ENCODE measurements at places on chromosomes 6 and 20. TPM values are rescaled to one million over a fixed set of nuclear protein-coding genes. Genes with fewer than 3 reads are reported as not detected.

DNA sequence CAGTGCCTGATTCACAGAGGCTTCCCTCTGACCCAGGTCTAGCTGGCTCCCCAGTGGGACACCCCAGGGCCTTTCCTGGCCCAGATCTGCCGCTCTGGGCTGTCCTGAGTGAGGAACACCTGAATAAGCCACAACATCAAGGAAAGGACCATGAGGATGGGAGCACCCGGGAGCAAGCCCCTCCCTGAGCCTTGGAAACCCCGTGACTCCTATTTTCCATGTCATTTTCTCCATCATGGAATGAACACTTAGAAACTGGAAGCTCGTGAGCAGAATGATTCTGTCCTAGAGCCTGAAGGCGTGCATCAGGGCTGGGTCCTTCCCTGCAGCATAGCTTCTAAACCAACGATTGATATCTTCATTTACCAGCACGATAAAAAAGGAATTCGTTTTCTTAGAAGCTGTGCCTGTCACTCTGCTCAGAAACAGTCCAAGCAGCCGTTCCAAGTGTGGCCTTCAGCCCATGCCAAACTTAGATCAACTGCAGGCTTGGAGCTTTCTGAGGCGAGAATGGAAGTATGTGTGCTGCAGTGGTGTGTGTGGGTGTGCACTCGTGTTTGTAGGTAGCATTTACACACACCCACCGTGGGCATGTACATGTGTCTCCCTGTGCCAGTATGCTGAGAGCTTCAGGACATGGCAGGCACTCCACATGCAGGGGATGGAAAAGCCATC lies 83.2 kb upstream of the FOXC1 start:
- H3K27me3 ChIP-seq = no peaks in the 10 kb centered on the region
- H3K36me3 ChIP-seq = no peaks in the 10 kb centered on the region
- H3K4me3 ChIP-seq = no peak overlapping the region
- no peak for DNase-seq

- DNase-seq = no peak
- H3K27ac ChIP-seq = no peak overlapping the region
- H3K27me3 ChIP-seq = no peaks in the 10 kb centered on the region
- H3K4me1 ChIP-seq = no peaks in the 10 kb centered on the region
- no peak overlapping the region for H3K4me3 ChIP-seq
These were observed 138.1 kb downstream of the ATXN1 start for GRCh38 chr6:16623029-16623653.

The OLIG3 gene
- not detected for total RNA-seq

DNA sequence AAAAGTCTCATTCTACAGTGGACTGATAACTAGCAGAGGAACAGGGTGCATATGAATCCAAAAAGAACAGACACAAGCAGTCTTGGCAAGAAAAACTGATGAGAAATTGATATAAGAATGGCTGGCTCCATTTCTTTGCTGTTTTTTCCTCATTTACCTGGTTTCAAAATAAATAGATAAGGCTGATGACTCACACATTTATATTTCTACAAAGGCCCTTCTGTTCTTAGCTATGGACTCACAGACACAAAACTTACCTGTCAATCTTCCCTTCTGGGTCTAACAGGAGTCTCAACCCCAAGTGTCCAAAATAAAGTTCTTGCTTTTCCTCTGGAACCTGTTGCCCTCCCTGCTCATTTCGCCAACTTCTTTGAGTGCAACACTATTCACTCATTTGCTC lies 941 bp downstream of the SLC17A4 start:
- H3K27me3 ChIP-seq = no peaks in the 10 kb centered on the region
- peak overlapping the region; percentile 58 for H3K27ac ChIP-seq
- H3K4me1 ChIP-seq = no peaks in the 10 kb centered on the region
- DNase-seq = no peak
- H3K4me3 ChIP-seq = peak overlapping the region; percentile 9
- no peaks in the 10 kb centered on the region for H3K36me3 ChIP-seq

DNA sequence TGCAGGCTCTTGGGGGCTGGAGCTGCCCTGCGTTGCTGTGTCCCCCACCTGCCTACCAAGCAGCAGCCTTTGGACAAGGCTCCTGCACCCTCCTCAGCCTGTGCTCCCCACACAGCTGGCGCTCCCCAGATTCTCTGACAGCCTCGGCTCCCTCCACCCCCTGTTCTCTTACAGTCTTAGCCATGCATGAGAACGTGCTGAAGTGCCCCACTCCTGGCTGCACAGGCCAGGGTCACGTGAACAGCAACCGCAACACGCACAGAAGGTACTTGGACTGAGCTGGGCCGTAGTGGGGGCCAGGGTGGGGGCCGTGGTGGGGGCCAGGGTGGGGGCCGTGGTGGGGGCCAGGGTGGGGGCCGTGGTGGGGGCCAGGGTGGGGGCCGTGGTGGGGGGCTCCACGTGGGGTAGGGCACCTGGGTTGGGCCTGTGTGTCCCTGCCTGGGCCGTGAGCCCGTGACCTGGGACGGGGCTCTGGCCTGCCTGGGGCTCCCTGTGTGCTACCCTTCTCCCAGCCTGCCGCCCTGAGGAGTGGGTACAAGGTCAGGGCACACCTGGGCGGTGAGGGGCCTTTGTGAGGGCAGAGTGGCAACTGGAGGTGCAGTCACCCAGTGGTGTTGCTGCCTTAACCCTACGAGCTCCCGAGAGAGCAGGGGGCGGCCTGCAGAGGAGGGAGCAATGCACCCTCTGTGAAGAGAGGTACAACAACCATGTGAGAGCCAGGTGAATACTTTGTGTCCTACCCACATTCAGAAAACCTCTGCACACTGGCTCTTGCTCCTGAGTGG lies 43.5 kb upstream of the PCMTD2 start:
- H3K27me3 ChIP-seq = no peaks in the 10 kb centered on the region
- H3K4me3 ChIP-seq = no peak overlapping the region
- H3K27ac ChIP-seq = no peak overlapping the region
- no peak for DNase-seq

GRCh38 chr6:141426400-141426980 lies 706.2 kb upstream of the GJE1 start:
- H3K27me3 ChIP-seq = no peaks in the 10 kb centered on the region
- H3K36me3 ChIP-seq = no peaks in the 10 kb centered on the region
- H3K27ac ChIP-seq = no peak overlapping the region

The LTB gene
- total RNA-seq = 3.4 TPM

GRCh38 chr6:105388392-105388791 lies 14.5 kb downstream of the PREP start:
- H3K27ac ChIP-seq = peak overlapping the region; percentile 63
- DNase-seq = no peak
- no peaks in the 10 kb centered on the region for H3K36me3 ChIP-seq
- H3K27me3 ChIP-seq = no peaks in the 10 kb centered on the region
- no peak overlapping the region for H3K4me3 ChIP-seq

The SF3B5 gene
- 149 TPM for total RNA-seq

DNA sequence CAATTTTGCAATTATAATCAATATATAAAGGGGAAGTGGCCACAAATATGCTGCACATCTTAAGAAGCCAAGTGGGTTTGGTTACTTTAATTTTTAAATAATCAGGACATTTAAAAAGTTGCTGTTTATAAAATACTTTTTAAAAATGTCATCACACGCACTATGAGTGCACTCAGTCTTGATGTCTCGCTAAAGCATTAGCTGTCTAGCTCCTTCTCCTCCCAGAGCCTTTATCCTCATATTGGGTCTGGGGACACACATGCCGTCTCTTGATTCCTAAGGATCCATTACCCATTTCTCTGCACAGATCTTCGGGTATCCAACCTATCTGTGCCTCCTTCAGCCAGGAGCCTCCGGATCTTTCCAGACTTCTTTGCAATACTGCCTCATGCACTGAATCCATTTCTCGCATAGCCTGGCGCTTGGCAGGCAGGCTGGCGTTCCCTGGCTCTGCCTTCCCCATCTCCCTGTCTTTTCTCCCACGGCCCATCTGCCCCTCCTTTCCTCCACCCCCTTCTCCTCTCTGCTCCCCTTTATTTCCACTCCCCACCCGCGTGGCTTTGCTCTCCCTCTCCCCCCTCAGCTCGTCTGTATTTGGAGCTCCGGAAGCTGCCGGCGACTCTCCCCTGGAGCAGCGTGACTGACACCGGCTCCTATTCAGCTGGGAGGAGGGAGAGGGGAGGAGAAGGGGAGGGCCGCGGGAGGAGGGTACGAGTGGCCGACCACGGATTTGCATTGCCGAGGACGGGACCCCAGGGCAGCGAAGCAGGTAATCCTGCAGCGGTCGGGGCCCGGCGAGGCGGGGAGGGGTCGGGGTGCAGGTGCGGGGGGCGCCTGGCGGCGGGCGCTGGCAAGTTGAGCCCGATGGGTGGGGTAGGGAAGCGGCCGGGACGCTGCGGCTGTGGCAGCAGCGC lies at the start of gene CAP2:
TSS of gene CAP2 (plus strand) at position 618 of the 914 bp plus-strand sequence. CDS start 27,961 bp downstream, outside the sequence.
- DNase-seq = peak; percentile 59
- H3K27ac ChIP-seq = peak within 1 kb of the TSS; percentile 44

DNA sequence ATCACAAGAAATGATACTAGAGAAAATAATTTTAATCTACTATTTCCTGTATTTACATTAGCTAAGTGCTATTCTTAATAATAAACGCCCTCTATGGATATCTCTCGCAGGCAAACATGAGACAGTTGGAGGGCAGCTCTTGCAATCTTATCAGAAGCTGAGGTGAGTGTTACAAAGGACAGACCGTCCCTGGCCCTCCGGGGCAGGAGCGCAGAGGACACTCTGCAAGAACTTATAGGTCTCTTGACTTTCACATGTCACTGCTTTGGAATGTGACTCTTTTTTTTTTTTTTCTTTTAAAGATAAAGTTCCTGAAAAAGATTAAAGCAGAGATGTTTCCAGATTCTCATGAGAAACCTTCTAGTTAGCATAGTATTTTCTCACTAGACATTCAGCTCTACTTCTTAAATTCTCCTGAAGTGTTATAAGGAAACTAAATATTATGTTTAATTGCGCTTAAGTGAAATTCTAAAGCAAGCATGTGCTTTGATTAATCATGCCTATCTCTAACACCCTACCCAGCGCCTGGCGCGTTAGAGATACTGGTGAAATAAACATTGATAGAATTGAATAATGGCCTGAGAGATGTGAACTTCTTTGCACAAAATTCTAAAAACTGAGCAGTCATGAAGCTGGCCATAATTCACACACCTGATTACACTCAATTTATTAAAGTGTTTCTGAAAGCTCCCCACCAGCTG lies 57.4 kb downstream of the SYTL3 start:
- H3K27ac ChIP-seq = no peak overlapping the region
- no peak overlapping the region for H3K4me3 ChIP-seq
- H3K36me3 ChIP-seq = no peaks in the 10 kb centered on the region
- peaks cover 8% of the 10 kb centered on the region for H3K4me1 ChIP-seq
- DNase-seq = no peak

GRCh38 chr6:56986611-56987010 lies 31.7 kb downstream of the BEND6 start:
- no peaks in the 10 kb centered on the region for H3K4me1 ChIP-seq
- H3K36me3 ChIP-seq = no peaks in the 10 kb centered on the region
- H3K27ac ChIP-seq = no peak overlapping the region
- H3K27me3 ChIP-seq = no peaks in the 10 kb centered on the region
- no peak for DNase-seq

The ARFGEF3 gene
- 23.8 TPM for total RNA-seq

DNA sequence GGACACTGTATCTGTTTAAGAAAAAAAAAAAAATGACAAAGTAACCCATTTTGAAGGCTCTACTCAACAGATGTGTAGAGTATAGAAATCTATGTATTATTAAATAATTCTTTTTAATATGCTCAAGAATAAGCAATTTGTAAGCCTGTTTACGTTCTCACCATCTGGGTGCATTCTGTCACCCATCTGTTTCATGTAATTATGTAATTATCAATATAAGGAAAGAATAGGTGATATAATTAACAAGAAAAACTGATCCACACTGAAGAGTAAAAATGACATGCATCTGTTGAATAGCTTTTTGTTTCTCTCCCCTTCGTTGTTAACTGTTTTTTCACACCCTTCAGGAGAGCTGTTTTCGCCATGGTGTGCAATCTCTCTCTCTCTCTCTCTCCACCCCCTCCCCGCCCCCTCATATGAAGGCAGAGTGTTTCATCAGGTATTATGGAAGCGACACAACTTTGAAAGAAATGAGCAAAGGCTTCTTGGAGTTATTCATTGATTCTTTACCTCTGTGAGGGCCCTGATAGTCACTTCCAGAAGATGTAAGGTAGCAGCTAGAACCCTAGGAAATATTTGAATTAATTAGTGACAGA lies 154.3 kb upstream of the INSM1 start:
- no peak overlapping the region for H3K4me3 ChIP-seq
- H3K4me1 ChIP-seq = peaks cover 7% of the 10 kb centered on the region
- no peak overlapping the region for H3K27ac ChIP-seq
- no peaks in the 10 kb centered on the region for H3K36me3 ChIP-seq
- no peaks in the 10 kb centered on the region for H3K27me3 ChIP-seq

GRCh38 chr6:22204153-22204552 lies 92.7 kb downstream of the PRL start:
- DNase-seq = no peak
- H3K27ac ChIP-seq = no peak overlapping the region
- H3K36me3 ChIP-seq = no peaks in the 10 kb centered on the region
- no peaks in the 10 kb centered on the region for H3K4me1 ChIP-seq
- H3K4me3 ChIP-seq = no peak overlapping the region
- H3K27me3 ChIP-seq = no peaks in the 10 kb centered on the region

The SCGN gene
- 4.6 TPM for total RNA-seq

The TRIM10 gene
- 3.9 TPM for total RNA-seq

The MYH7B gene
- total RNA-seq = 1.5 TPM

The SCRT2 gene
- not detected for total RNA-seq

The PRR18 gene
- total RNA-seq = not detected

- no peaks in the 10 kb centered on the region for H3K27me3 ChIP-seq
- H3K27ac ChIP-seq = peak overlapping the region; percentile 70
- H3K4me1 ChIP-seq = peaks cover 16% of the 10 kb centered on the region
- DNase-seq = peak; percentile 57
- no peak overlapping the region for H3K4me3 ChIP-seq
These were observed 11.2 kb upstream of the MRPS18A start for GRCh38 chr6:43698584-43699349.

All from colonic mucosa (tissue), 4 donors.